T-helper 9 cell (primary cell): ENCODE measurements at places on chromosomes 13 and 19.

DNA sequence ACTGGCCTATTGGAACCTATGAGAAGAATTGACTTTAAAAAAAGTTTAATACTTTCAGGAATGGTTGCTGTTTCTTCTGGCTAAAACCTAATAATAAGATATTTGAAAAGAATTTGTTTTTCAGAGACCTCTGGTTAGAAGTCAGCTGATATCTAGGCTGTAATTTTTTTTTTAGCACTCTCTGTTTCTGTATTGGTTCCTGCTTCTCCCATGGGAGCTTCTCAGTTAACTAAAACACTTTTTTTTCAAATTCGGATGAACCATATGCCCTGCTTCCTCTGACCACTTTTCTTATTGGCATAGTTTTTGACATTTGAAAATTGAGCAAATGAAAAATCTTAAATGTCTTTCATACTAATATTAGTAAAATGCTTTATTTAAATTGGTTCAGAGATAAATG, 163.5 kb upstream of the SLC10A2 start:
- no peak for DNase-seq

DNA sequence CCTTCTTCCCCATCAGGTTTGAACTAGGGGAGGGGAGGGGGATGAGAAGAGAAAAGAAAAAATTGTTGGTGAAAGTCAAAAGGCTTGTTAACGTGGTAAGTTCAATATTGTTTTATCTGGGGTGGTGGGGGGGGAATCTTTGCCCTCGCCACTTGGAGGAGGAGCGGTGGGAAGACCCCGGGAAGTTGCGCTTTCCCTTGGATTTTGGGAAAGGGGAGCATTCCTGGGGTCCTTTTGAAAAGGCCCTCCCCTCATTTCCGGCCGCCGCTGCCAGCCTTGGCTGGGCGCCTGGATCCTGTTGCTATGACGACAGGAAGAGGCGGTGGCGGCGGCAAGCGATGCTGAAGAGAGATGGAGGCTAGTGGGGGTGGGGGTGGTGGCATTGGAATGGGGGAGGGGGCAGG, 4.6 kb upstream of the CACNG8 start:
- DNase-seq, result no peak

GRCh38 chr13:43804461-43805070, 17.8 kb upstream of the ENOX1 start:
- DNase-seq, result no peak

DNA sequence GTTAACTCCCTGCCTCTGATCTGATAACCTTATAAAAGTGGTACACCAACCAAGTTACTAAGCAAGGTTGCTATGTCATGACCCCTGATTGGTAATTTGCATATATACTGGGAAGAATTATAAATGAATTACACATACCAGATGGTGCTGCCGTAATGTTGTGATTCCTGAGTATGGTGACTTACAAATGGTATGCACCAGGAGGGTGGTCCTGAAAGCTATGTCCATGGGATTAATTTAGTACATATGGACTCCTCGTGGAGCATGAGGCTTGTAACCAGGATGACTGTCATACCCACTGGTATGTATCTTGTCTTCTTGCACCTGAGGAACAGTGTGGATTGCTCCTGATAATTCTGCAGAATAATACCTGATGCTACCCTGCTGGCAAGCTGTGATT, 240.6 kb downstream of the GPC6 start:
- no peak for DNase-seq

- no peak for DNase-seq
Measured at GRCh38 chr19:1451916-1452801, 2.2 kb downstream of the APC2 start.

DNA sequence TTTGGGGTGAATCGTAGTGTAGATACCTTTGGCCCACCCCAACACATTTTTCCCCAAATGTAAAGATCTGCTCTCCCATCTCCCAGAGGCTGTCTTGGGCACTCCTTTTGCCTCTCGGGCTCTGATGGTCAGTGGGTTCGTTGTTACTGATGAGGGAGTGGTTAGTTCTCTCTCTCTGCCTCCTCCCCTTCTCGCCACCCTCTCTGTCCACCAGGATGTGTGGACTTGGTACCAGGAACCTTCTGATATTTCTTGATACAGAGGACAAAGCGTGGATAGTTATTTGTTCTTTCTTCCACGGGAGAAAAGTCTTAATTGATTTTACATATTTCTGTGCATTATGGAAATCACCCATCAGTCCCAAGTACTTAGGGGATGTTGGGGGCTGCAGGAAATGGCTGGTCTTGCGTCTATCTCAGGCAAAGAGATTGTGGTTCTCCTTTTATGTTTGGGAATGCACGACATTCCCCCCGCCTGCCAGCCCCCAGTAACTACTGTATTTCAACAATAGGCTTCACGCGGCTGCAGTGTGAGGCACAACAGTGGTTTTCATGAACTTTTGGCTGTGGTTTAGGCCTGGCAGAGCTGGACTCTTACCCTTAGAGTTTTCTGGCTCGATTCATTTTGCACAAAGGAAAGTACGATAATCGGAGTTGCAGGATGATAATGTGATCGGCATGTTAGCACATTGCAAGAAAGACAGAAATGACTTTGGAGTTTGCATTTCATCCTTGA, 79.0 kb upstream of the ZNF536 start:
- no peak for DNase-seq

DNA sequence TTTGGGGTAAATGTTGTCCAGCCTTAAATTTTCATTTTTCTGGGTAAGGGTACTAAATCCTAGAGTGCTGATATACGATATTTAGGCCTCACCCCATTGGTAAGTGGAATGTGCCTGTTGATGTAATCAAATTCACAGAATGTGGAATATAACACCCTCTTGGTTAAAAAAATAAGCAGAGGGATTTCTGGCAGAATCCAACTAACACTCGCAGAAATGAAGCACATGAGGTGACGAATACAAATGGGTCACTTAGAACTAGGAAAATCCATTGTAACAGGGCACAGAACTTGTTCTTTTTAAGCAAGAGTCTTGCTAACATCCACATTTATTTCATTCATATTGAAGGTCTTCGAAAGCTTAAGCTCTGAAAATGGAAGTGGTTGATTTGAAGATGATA, 320.3 kb downstream of the SHISA2 start:
- DNase-seq, result no peak

GRCh38 chr19:31018936-31019335, 330.3 kb downstream of the TSHZ3 start:
- no peak for DNase-seq

DNA sequence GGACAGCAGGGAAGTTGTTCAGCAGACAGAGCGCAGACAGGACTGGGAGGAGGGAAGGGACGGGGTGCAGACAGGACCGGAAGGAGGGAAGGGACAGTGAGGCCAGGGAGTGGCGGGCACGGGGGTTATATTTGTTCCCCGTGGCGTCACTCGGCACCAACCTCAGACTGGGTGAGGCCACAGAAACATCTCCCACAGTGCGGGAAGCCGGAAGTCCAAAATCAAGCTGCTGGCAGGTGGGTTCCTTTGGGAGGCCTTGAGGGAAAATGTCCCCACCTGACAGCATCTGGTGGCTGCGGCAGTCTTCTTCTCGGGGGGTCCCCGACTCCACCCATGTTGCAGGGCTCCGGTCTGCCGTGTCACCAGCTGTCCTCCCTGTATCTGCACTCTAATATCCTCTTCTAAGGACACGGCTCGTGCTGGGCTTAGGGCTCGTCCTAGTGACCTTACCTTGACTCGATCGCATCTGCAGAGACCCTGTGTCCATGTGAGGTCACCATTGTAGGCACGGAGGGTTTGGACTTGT, 133.0 kb downstream of the STK24 start:
- no peak for DNase-seq

- no peak for DNase-seq
Measured at GRCh38 chr13:34349091-34349722, 531.3 kb downstream of the RFC3 start.

DNA sequence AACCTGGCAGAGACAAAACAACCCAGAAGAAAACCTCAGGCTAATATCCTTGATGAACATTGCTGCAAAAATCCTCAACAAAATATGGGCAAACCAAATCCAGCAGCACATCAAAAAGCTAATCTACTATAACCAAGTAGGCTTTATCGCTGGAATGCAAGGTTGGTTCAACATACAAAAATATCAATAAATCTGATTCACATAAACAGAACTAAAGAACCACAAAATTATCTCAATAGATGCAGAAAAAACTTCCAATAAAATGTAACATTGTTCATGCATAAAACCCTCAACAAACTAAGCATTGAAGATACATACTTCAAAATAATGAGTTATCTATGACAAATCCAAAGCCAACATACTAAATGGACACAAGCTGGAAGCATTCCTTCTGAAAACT, 8.8 kb downstream of the ZNF724 start:
- no peak for DNase-seq

GRCh38 chr13:51764184-51765141, 39.5 kb downstream of the DHRS12 start:
- peak; percentile 37 for DNase-seq

GRCh38 chr19:53086949-53087348, 16.3 kb downstream of the ZNF160 start:
- DNase-seq, result no peak

GRCh38 chr13:34176633-34177032, 358.7 kb downstream of the RFC3 start:
- no peak for DNase-seq
